ENCODE measurements at places on chromosomes 5 and 9.

DNA sequence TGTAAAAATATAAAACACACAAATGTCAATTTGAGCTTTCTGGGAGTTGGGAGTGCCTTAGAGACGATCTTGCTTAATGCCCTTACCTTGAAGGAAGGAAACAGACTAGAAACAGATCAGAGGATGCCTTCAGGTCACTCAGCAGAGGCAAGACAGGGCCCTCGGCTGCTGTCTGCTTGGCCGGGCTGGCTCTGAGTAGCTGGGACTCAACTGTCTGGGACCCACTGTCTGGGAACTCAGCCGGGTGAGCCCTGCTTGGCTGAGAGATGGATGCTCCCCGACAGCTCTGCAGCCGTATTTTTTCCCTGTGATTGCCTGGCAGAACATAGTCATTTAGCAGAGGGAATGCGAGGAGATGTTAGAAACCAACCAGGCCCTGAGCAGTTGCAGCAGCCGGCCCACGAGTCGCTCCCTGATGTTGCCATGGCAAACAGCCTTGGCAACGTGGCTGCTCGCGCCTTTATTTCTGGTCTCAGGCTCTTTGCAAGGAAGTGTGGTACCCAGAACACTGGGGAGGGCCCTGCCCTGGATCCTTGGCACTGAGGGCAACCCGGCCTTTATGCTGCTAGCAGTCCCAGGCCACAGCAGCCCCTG lies 10.9 kb downstream of the PPARGC1B start:
- no peak for DNase-seq

DNA sequence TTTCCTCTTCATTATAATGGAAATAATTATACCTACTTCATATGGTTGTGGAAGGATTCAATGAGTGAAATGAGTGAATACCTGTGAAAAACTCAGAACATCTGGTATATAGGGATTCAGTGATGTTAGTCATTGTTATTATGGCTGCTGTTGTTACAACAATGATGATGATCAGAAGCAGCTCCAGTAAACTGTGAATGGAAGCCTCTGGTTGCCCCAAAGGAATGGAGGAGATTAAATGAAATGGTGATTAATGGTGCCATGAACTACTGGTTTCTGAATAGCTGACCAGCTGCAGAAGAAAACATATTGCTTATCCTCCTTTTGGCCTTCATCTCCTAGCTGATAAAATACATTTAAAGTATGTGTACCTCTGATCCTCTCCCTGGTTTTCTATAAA lies 372.0 kb downstream of the ARHGEF28 start:
- DNase-seq: no peak

GRCh38 chr9:93577078-93577974 lies 942 bp downstream of the PHF2 start:
- no peak for DNase-seq

DNA sequence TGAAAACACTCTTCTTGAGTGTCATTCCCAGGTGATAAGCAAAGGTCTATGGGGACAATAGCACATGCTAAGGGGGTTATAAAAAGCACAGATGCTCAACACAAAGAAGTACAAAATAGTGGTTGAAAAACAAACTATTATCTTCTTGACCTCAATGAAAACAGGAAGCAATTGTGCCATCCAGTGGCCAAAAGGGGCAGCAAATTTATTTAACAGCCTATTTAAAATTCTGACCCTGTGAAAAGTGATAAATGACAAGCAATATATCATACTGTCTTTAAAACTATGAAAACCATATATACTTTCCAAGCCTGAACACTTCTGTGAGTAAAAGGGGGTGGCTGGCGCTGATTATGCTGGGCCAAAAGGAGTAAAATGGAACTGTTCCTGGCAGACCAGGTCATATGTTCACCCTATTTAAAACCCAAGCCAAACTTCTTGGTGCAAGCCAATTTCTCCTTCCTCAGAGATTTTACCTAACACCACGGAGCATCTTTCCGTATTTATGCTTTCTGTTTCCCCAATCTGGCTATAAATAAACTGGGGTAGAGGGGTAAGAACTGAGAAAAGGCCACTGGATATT lies 29.7 kb downstream of the TEX10 start:
- no peak for DNase-seq

DNA sequence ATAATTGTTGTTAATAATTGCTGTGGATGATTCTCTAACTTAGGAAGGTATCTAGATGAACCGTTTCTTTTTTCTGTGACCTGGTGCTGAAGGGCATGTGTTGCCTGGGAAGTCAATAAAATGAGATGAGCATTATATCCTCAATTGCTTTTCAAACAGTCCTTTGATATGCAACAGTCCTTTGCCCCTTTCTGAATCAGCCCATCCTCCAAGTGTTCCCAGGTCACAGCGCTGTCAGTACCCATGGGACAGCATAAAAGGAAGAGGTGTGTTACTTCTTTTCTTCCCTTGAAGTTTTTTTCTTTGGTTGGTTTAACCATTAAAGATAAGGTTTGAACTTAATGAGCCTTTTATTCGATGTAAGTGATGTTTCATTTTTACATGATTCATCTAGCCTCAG lies 651.8 kb downstream of the SEMA5A start:
- DNase-seq: no peak

DNA sequence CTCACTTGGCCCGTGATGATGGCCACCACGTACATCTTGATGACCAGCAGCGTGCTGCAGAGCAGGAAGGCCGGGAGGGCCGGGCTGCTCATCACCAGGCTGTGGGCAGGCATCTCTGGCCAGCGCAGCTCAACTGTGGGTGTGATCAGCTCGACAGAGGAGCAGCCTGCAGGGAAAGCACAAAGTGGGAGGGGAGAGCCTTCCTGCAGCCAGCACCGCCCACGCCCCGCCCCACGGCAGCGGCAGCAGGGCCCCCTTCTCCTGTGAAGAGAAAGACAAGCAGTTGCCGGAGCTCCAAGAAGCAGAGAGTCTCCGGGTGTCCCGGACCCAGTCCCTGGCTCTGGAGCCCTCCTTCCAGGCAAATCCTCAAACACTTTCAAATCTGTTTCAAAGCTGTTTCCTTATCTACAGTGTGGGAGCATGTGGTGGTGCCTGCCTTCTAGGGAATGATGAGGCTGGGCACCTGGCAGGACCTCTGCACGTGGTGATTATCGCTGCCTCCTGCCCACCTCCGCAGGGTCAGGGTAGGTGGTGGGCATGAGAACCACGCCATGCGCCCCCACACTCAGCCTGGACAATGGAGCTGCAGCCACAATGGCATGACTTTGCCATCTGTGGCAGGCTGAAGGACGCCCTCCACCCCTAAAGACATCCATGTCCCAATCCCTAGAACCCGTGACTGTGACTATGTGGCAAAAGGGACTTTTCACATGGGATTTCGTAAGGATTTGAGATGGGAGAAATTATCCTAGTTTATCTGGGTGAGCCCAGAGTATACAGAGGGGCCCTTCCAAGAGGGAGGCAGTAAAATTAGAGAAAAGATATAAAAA lies at the start of gene PTGES:
Gene PTGES, minus strand, starts transcription at position 143 of the 830 bp plus-strand sequence. Its CDS starts 30 bp downstream, at position 113.
- no peak for DNase-seq

- DNase-seq: no peak
These were observed 9.8 kb downstream of the INPP5E start for GRCh38 chr9:136429683-136430491.

- no peak for DNase-seq
These were observed 7.2 kb upstream of the LIFR start for GRCh38 chr5:38563624-38564023.

- no peak for DNase-seq
These were observed 53.5 kb downstream of the ZFR start for GRCh38 chr5:32390819-32391591.

GRCh38 chr9:15722888-15723287 lies 170.0 kb downstream of the CCDC171 start:
- DNase-seq: no peak

DNA sequence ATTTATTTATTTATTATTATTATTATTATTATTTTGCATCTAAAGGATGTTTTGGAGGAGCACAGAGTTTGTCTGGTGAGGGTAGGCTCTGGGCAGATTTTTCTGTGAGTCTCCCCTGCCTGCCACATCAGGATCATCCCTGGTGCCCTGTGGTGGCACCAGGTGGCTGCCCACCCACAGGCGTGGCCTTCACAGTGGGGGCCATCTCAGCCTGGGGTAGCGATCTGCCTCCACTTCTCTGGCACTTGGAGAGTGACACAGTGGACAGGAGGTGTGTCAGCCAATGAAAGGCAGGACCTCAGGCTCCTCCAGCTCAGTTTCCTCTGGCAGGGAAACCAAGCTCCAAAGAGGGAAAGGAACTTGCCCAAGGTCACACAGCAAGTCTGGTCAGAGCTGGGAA lies 30.0 kb downstream of the SLC6A7 start:
- no peak for DNase-seq

DNA sequence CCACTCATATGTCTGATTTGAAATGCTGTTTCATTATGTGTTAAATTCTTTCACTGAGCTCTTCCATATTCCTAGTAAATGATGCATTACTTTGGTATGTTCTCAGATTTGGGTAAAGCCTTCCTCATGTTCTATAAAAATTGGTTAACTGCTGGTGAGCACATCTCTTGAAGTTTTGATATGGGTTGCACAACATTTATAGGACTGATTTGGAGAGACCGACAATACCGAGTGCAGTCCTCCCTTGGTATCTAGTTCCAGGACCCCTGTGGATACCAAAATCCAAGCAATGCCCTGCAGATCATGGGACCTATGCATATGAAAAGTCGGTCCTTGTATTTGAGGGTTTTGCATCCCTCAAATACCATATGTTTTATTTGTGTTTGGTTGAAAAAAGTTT lies 37.8 kb downstream of the WDR36 start:
- no peak for DNase-seq

- peak; percentile 12 for DNase-seq
These were observed 63.9 kb downstream of the PCDH1 start for GRCh38 chr5:141814064-141814964.

DNA sequence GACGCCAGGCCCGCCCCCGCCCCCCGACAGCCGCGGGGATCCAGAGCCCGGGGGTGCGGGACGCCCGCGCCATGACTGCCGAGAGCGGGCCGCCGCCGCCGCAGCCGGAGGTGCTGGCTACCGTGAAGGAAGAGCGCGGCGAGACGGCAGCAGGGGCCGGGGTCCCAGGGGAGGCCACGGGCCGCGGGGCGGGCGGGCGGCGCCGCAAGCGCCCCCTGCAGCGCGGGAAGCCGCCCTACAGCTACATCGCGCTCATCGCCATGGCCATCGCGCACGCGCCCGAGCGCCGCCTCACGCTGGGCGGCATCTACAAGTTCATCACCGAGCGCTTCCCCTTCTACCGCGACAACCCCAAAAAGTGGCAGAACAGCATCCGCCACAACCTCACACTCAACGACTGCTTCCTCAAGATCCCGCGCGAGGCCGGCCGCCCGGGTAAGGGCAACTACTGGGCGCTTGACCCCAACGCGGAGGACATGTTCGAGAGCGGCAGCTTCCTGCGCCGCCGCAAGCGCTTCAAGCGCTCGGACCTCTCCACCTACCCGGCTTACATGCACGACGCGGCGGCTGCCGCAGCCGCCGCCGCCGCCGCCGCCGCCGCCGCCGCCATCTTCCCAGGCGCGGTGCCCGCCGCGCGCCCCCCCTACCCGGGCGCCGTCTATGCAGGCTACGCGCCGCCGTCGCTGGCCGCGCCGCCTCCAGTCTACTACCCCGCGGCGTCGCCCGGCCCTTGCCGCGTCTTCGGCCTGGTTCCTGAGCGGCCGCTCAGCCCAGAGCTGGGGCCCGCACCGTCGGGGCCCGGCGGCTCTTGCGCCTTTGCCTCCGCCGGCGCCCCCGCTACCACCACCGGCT lies 1.0 kb downstream of the FOXE1 start:
- DNase-seq: peak; percentile 17

DNA sequence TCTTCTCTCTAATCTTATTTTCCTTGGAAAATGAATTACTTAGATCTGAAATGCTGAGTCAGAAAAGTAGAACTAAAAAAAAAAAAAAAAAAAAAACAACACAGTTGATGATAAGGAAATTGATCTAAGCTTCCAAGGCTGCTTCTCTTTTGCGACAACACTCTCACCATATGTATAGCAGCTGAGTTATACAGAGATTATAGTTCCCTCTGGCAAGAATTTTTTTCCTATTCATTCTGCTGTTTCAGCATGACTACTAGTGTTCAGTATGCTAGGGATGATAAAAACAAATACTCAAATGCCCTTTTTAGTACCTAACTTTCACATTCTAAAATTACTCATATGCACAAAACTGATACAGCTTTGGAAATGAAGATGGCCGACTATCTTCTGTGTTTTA lies 267.3 kb downstream of the MLLT3 start:
- no peak for DNase-seq

DNA sequence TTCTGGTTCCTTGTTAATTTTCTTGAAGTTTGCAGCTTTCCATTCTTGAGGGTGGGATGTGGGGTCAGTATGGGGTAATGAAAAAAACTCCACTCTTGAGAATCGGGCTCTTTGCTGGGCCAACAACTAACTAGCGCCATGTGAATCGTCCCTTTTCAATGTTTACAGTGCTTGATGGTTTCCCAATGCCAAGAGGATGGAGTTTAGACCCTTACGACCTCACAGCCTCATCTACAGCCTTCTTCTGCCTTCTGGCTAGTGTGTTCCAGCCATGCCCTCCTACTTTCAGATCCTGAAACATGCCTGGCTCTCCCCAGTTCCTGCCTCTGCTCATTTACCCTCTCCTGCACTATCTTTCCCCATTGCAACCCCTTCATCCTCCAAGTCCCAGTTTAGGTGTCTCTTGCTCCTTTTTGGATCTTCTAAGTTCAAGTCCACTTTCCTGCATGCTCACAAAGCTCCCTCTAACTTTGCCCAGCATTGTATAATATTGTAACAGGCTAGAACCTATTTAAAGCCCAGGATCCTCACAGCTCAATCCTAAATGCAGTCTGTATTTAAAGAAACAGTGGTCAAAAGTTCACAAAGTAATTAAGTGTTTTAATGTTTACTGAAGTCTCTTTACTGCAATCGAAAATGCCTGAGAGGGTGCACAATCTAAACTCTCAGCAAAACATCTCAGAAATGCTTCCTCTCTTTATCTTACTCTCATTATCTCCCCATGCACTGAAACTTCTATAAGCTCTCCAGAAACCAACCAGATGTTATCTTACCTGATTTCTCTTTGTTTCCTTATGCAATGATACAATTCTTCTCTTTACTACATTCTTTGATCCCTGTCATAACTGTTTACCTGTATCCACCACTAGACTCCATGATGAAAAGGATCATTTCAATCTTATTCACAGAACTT lies 20.6 kb upstream of the CAST start:
- no peak for DNase-seq

GRCh38 chr5:178732281-178732680 lies 1.8 kb upstream of the ZNF354A start:
- DNase-seq: no peak
